Cardiac muscle cell (in vitro differentiated cells and primary cell): ENCODE measurements at places on chromosomes 13 and 19. TPM values are rescaled to one million over a fixed set of nuclear protein-coding genes. Genes with fewer than 3 reads are reported as not detected.

PALM gene
- total RNA-seq, result 63.5 and 105 TPM in 2 replicates

DNA sequence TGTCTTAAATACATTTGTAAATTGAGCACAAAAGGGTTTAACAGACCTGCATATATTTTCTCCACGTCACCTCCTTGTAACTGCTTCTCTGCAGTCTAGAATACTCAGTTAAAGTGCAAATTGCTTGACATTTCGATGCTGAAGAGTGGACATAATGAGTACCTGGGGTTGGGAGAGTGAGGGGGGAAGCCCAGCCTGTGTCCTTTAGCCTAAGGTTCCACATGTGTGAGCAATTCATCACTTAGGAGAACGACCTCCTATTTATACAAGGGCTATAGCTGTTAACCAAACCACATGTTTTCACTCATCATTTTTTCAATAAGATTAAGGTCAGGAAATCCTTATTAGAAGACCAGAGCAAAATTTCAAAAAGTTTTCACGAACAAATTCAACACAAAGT, 29.5 kb downstream of the PCDH9 start:
- DNase-seq, result no peak

- no peak for DNase-seq
These were observed 4.8 kb downstream of the SYT5 start for GRCh38 chr19:55175117-55175867.

- DNase-seq, result no peak
These were observed 1697.7 kb downstream of the EFNB2 start for GRCh38 chr13:104837756-104838155.

DNA sequence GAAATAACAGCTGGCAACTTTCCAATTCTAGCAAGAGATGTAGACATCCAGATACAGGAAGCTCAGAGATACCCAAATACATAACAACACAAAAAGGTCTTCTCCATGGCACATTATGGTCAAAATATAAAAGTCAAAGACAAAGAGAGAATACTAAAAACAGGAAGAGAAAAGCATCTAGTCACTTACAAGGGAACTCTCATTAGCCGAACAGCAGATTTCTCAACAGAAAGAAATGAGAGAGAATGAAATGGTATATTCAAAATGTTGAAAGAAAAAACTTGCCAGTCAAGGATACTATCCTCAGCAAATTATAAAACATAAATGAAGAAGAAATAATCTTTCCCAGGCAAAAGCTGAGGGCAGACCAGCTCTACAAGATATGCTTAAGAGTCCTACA, 12.4 kb downstream of the ZNF780A start:
- no peak for DNase-seq

DNA sequence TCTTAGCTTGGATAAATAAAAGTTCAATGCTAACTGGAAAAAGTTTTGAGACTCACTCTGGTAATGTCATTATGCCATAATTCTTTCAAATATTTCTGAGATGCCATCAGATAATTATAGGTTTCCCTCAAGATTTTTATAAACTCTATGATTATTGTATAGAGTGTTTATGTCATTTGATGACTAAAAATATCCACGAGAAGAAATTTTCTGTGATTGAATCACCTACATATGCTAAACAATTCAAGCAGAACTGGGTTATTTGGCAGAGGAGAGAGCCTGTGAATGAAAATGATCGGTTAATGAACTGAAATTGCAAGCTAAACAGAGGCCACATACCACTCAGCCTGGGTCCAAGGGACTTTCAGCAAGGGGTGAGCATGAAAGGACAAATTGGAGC, 92.6 kb upstream of the TSC22D1 start:
- no peak for DNase-seq

DNA sequence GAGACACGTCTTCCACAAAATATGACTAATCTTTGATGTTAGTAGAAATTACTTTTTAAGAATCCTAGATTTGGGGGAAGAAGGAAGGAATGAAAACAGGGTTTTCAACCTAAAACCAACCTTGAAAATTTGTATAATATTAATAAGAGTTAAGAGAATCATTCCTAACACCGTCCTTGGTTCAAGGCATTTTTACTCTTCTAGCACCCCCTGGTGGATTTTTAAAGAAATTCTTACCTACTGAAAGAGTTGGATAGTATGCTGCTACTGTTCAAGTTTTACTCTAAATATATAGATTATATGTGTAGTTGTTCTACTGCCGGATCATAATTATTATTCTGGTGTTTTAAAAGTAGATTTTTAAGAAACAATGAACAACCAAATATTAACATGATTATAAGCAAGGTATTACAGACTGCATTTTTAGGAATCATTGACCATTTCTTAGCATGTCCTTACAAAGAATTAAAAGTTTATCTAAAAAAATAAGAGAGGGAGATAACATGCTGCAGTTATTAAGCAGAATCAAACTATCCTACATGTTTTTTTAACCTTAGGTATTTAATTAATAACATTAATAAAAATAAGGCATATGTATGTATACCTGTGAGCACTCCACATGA, 7.4 kb upstream of the SLITRK6 start:
- DNase-seq, result peak; percentile 75

- peak; percentile 74 for DNase-seq
These were observed 20.9 kb downstream of the COG6 start for GRCh38 chr13:39676315-39676876.

DNA sequence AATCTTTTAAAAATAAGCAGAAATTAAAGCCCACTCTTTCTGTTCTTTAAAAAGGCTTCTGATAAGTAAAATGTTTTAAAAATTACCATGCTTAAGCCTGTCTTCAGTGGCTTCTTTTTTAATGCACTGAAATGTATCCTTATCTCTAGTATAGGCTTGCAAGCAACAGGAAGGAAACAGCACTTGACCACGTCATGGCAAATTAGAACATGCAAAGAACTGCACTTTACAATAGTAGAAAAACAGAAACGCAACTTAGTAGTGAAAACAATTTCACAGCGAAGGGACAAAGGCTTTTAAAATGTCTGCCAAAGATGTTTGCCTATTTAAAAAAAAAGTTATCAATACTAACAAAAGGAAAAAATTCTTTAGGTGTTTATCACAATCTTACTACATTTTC, 36.3 kb downstream of the ELF1 start:
- peak; percentile 94 for DNase-seq

DNA sequence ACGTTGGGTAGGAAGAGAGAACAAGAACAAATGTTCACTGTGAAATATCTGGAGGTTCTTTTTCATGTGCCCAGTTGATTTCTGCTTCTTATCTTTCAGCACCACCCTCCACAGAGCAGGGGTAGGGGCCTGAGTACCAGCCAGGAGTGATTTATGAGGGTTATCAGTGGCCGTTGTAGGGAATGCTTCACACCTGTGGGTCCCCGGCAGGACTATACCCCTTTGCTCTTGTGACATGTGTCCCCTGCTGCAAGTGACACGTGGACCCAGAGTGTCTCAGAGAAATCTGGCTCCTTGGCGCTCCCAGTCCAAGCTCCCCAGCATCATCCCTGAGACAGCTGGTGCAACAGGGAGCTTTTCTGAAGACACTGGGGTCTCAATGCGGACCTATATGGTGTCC, 29.7 kb downstream of the SIAH3 start:
- peak; percentile 70 for DNase-seq

- DNase-seq, result no peak
These were observed 7.4 kb downstream of the MED26 start for GRCh38 chr19:16620584-16620983.

DNA sequence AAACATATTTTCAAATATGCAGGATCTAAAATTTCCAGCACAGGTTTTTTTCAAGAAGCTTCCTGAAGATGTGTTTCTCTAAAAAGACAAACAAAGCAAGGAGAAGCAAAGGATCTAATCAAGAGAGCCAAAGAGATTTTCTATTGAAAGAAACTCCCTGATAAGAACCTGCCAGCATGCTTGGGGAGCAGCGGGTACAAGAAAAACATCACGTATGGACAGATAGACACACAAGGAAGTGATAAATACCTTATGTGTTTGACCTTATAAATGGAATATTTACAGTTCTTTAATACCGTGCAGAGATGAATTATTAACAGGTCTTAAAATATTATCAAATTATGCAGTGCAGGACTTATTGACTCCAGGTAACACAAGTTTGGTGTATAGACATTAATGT, 562.1 kb downstream of the DACH1 start:
- no peak for DNase-seq
